ENCODE measurements at places on chromosomes 7 and 10.

DNA sequence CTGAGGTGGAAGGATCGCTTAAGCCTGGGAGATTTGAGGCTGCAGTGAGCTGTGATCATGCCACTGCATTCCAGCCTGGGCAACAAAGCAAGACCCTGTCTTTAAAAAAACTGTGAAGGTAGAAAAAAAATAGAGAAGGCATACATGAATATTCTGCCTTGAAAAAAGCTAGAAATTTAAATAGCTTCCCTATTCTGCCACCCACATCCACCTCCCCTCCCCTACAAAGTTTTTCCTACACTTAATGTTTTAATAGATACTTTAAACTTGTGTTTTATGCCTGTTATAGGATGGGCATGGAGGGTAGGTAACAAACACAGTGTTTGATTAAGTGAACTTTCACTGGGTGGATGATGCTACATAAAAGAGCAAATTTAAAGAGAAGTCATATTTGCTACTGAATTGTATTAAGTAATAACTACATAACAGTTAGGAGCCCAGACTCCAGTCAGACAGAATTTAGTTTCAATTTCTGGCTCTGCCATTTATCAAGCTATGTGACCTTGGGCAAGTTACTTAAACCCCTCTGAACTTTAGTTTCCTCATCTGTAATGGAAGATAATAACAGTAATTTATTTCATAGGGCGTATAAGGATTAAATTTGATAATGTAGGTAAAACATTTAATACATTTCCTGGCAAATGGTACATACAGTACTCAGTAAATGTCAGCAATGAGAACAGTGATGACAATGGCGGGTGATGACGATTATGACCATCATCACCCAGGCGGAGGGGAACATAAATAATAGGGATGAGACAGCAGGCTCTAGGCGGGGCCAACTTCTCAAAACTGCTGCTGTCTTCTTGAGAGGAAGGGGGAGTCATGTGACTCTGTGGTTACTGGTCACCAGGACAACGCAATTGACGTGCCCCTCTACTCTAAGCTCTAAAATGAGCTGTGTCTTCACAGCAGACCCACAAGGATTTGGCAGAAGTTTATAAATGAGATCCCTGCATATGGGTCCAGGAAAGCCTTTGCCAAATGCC is 15.8 kb downstream of the DNMBP start:
- peak; percentile 78 for ATAC-seq

- peak; percentile 52 for ATAC-seq
These were observed 276.9 kb upstream of the NEBL start for GRCh38 chr10:21173802-21174714.

- ATAC-seq = no peak
These were observed 170.0 kb downstream of the TNS3 start for GRCh38 chr7:47411901-47412300.

DNA sequence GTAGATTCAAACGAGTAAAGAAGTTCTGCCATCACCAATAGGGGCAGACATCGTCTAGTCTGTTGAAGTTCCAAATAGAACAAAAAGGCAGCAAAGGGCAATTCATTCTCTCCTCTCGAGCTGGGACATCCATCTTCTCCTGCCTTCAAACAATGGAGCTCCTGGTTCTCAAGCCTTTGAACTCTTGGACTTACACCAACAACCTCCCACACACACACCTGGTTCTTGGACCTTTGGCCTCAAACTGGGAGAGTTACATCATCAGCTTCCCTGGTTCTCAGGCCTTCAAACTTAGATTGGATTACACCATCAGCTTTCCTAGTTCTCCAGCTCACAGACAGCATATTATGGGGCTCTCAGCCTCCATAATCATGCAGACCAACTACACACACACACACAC is 9.8 kb upstream of the GIMAP5 start:
- no peak for ATAC-seq

DNA sequence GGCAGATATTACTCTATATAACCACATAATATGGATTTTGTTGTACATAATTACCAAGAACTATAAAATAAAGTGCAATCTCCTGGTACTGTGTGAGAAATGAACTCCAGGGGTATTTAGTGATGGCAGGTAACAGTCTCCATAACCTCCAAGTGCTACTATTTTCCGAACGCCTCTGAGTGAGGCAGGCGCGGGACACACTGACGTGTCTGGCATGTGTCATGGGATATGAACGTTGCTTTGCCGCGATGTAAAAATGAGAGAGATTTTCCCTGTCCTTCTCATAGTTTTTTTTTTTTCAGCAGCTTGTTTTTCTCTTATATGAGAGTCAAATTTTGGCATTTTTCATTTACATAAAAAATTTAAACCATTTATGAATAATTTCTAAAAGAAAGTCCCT is 3.6 kb downstream of the ADARB2 start:
- ATAC-seq = no peak

- ATAC-seq = no peak
These were observed 184.4 kb downstream of the MACC1 start for GRCh38 chr7:20032741-20033140.

- no peak for ATAC-seq
These were observed 48.3 kb upstream of the FMC1 start for GRCh38 chr7:139292821-139293220.

DNA sequence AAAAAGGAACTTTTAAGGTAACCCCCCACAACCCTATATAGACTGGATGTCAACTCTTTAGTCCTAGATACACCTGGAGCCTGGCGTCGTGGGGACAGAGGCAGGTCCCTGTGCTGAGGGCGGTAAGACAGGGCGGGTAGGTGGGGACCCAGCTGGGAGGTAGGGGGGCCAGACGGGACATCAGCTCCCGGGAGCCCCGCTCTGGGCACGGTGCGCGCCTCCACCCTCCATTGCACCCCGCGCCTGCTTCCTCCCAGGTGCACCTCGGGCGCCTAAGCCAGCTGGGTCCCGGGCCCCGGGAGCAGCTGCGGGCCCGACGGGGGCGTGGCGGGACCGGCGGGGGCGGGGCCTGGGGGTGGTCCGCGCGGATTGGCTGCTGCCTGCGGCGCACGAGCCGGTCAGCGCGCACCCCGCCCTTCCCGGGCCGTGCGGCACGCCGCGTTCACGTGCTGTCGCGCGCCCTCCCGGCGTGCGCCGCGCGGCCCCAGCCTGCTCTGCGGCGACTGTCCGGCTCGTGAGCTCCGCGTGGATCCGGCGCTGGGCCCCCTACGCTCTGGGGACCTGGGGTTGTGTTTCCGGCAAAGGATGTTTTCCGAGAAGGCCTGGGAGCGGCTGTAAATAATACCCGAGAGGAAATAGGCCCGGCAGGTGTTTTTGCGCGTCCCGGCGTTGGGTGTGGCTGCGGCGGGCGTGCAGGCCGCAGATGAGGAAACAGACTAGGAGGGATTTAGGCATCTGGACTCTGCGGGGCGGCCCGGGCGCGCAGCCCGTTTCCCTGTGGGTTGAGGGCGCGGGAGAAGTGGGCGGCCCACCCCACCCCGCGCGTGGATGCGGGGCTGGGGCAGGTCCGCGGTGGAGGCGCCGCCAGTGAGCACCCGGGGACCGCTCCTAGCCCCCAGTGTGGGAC is 39.1 kb upstream of the PFKFB3 start:
- ATAC-seq = peak; percentile 98

- ATAC-seq = no peak
These were observed 14.3 kb downstream of the BPGM start for GRCh38 chr7:134660961-134661376.

GRCh38 chr10:11949152-11949551 is 93.5 kb downstream of the UPF2 start:
- ATAC-seq = no peak

DNA sequence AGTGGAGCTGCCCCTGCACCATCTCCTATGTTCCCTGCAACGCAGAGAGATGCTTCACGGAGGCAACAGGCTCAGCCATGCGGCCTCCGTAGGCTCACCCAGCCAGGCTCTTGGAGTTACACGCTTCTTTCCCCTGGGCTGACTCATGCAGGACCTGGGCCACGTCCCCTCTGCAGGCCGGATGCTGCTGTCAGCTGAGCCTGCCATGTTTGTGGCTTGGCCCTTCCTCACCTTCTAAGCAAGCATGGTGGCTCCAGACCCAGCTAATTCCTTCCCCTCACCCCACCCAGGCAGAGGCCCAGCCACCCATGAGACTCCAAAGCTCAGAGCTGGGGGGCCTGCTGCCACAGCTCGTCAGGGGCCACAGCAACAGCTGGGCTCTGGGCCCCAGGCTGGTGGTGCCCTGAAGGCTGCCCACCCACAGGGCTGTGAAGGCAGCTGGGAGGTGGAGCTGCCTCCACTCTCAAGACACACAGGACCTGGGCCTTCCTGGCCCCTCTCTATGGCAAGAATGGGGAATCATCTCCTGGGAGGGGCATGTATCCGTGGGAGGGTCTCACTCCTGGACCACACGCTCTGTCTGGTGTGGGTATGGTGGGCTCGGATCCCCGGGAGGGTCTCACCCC is 219.6 kb downstream of the ELFN1 start:
- ATAC-seq = no peak

DNA sequence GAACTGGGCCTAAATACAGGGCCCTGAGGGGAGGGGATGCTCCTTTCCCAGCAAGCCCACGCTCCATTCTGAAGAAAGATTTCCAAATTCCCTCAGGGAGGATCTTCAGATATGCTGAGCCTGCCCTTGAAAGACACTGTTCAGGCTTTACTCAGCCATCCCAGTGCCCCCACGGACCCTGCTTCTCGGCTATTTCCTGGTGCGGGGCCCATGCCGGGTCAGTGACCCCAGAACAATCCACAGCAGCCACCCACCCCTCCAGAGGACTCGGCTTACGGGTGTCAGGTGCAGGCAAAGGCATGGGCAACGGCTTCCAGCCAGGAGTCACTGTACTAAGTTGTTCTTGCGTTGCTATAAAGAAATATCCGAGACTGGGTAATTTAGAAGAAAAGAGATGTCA is 137.1 kb downstream of the OAT start:
- ATAC-seq = no peak

GRCh38 chr10:3068968-3069737 is 1.8 kb downstream of the PFKP start:
- no peak for ATAC-seq

DNA sequence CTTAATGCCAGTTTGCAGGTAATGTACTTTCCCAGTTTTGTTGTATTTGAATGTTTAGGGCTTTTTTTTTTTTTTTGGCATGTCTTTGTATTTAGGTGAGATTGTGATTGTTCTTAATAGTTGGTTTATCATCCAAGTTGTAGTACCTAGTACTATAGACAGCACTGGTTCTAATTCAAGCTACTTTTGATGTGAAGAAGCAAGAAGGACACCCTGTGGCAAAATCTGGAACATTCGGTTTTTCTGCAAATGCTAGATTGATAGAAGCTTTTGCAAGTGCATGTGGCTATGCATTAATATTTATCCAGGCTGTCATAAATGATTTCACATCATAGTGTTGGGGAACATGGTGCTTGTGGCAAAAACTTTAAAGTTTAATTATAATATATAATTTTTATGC is 248.9 kb downstream of the FOXP2 start:
- ATAC-seq = no peak

- ATAC-seq = no peak
These were observed 52.7 kb upstream of the VIPR2 start for GRCh38 chr7:159197066-159197975.

- ATAC-seq = no peak
These were observed 98.1 kb downstream of the PPP1R17 start for GRCh38 chr7:31785101-31785500.

- ATAC-seq = no peak
These were observed 4.5 kb downstream of the GHRHR start for GRCh38 chr7:30968294-30968693.

- ATAC-seq = peak; percentile 40
These were observed 302 bp upstream of the EN2 start for GRCh38 chr7:155457544-155458110.

DNA sequence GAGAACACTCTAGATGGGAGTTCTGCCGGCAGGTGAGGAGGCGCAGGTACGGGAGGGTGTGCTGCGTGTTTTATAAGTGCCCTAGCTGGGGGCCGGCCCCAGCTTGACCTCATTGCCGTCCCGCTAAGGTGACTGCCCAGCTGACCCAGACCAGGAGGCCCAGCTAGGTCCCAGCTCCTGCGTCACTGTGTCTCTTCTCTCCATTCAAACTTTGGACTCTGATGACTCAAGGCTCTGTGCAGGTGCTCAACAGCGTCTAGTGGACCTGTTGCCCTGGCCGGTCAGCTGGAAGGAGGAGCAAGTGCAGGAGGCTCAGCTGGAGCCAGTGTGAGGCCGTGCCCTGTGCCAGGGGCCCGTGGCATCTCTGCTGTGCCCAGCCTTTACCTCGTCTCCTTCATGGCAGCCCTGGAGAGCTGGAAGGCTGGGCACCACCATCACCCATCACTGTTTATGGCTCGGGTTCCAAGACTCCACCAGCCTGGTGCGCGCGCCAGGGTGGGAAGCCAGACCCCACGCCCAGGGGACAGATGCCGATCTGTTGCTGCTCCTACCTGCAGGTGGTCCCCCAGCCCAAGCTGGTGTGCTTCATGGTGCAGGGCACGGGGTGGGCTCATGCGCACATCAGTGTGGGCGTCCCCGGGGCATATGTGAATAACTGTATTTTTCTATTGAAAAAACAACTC is 14.6 kb downstream of the LHPP start:
- no peak for ATAC-seq

GRCh38 chr10:124962421-124962820 is 20.5 kb downstream of the ZRANB1 start:
- no peak for ATAC-seq

DNA sequence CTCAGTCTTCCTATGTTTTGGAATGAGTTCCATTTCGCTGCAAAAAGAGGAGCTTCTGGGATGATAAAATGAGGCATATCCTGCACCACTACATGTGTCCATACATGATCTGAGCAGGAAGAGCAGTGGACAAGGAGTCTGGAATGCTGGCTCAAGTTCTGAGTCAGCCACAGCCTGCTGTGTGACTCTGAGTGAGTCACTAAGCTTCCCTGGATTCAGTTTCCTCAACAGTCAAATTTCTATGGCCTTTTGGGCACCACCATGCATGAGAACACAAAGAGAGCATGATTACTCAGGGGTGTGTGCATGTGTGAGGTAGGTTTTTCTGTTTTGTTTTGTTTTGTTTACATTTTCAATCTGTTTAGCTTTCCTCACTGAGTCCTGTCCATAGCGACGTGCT is 254.6 kb downstream of the ANKRD30A start:
- no peak for ATAC-seq
